ENCODE measurements at places on chromosomes 2 and 18.

- DNase-seq = no peak
Observed at GRCh38 chr2:150309311-150310080, 178.0 kb downstream of the RND3 start.

DNA sequence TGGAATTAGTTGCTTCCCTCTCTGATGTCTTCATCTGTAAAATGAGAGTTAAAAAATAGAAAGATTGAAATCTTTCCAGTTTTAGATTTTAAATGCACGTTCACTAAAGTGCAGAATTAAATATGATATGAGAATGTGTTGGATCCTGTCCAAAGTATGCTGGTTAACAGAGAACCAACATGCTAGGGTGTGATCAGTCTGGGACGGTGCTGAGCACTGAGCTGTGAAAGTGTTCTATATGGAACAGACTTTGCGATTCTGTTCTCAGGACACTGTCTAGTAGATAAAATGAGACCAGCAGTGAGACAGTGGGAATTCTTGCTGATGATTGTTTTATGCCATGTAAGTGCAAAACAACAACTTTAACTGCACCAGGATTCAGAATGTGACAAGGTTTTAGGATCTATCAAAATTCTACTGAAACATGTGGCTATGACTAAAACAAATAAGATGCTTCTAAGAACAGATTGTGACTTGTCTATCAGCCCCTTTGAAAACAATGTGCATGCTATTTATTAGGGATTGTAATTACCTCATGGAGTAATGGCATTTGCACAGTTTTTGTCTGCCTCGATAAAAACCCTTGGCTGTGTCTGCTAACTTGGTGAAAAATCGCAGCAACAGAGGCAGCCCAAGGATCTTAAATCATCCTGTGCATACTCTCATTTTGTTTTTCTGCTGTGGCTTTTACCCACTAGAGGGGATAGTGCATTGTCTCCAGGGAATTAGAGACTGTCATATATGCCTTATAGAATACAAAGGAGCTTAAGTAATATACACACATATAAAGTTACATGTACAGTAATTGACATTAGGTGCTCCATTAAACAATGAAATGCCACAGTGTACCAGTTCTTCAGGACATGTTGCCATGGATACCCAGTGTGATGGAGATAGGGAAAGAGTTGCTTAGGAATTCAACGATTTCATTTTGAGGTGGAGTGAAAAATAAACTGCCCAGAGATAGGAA lies 55.1 kb downstream of the MAP3K20 start:
- no peak for DNase-seq

GRCh38 chr2:205807758-205808157 lies 125.5 kb downstream of the NRP2 start:
- DNase-seq = no peak

DNA sequence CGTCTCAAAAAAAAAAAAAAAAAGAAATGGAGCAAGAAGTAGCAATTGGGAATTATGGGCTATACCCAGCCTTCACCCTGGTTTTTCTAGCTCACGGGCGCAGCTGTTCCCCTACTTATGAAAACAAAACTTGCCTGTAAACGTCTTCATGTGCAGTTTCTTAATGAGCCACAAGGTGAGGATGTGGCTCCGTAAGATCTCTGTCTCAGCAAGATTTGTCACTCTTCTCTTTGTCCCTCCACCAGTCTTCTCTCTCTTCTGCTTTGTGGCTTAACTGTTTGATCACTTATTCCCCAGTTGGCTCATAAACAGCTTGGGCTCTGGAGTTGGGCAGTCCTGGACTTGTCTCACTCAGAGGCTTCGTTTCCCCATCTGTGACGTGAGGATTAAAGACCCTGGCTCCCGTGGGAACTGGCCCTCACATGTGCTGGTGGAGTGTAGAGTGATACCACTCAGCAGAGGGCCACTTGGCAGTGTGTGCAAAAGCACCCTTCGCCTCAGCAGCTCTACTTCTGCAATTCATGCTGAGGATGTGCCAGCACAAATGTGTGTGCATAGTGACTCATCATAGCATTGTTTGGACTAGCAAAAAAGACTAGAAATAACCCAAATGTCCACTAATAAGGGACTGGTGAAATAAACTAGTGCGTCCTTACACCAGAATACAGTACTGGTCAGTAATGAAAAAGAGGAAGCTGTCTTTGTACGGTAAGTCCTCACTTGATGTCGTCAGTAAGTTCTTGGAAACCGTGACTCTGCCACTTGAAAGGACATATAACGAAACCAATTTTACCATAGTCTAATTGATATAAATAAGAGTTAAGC lies 8.7 kb downstream of the CEP68 start:
- DNase-seq = no peak

- no peak for DNase-seq
Observed at GRCh38 chr2:190277234-190278112, 42.2 kb downstream of the HIBCH start.

DNA sequence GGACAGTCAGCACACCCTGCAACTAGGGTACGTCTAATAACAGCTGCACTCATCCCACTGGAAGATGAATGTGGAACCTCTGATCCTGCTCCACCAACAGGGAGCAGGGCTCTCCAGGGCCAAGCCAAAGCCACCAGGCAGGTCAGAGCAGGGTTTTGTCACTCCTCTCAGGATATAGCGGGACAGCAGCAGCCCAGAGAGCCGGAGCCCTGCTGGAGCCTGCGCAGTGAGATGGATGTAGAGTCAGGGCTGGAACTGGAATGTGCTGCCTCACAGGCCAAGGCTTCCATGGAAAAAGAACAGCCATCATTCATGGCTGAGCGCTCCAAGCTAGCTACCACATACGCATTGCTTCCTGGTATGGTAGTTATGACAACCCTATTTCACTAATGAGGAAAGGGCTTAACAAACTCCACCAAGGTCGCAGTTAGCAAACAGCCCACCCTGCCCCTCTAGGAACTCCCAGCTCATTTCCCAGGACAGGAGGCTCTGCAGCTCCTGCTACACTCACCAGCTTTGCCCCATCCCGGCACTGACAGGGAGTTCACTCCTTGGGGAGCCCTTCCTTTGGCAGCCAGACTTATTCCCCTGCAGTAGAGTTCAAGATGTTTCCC lies 85.2 kb downstream of the HS1BP3 start:
- DNase-seq = no peak

GRCh38 chr18:21682371-21683051 lies 22.1 kb downstream of the ABHD3 start:
- DNase-seq = no peak

DNA sequence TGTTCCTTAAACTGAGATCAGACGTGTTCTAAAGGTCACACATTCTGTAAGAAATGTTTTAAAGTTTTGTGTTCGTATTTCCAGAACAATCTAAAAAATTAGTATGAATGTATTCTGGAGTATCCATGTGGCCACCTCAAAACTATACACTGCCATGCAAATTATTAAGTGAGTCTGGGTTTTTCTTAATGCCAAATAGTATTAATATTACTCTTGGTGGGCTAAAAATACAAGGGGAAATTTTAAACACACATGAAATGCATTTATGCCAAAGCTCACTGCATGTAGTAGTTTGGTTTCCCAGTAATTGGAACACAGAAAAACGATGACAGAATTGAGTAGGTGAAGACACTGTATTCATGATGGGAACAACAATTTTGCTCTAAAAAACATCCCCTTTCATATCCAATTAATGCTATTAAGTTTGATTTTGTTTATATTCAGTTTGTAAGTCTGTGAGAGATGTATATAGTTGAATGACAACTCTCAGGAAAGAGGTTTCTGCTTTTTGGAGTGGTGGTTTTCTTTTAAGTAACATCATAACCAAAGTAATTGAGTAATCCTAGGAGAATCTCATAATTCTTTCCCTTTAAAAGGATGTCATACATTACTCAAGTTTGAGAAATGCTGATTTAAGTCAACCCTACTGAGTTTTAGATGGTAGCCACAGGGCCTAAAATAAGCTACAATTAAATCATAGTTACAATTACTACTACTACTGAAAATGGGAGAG lies 75.7 kb upstream of the CDCA7 start:
- DNase-seq = no peak

DNA sequence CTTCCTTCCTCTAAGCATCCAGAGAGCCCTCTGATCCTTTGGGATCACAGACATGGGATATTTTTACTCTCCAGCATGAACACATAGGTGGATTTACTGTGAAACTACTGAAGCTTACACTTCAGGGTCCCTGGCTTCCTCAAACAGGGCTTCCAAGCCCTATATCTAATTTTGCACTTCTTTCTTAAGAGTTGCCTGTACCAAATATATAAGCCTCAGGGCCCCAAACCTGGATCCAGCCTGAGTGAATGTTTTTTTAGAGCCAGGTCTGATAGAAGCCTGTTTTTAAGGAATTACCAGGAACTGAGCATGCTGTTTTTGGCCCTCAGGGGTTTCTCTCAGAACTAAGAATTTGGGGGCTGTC lies 13.2 kb upstream of the KCMF1 start:
- no peak for DNase-seq

DNA sequence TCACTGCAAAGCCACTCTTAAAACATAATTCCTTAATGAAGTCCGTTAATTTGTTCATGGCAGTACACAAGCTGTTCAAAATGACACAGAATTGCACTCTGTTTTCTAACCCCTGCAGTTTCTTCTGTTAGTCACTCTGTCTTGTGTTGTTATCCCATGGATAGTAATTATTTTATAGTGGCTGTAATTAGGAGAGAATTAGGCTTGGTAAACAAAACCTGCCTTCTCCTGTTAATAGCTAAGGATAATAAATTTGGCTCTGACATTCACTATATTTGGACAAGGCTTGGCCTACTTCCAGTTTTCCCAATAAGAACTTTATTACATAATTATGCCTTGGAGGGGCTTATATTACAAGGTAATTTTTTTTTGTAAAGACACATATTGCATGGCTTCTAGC lies 330.3 kb upstream of the FIGN start:
- DNase-seq = no peak

DNA sequence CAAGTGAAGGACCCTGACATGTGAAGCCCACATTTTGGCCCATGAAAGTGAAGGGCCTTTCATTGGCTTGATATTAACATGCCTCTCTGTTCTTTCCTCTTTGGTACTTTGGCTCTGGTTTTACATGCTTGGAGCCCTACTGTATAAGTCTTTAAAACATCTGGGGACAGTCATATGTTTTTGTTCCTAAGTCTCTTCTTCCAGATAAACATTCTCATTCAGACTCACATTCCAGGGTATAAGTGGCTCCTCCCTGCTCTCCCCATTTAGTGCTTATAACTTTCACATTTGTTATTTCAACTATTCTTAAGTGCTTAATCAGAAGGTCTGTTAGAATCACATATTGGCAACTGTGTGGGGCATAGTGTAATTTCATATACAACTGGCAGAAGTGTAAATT lies 1932.2 kb upstream of the CELF4 start:
- DNase-seq = no peak

DNA sequence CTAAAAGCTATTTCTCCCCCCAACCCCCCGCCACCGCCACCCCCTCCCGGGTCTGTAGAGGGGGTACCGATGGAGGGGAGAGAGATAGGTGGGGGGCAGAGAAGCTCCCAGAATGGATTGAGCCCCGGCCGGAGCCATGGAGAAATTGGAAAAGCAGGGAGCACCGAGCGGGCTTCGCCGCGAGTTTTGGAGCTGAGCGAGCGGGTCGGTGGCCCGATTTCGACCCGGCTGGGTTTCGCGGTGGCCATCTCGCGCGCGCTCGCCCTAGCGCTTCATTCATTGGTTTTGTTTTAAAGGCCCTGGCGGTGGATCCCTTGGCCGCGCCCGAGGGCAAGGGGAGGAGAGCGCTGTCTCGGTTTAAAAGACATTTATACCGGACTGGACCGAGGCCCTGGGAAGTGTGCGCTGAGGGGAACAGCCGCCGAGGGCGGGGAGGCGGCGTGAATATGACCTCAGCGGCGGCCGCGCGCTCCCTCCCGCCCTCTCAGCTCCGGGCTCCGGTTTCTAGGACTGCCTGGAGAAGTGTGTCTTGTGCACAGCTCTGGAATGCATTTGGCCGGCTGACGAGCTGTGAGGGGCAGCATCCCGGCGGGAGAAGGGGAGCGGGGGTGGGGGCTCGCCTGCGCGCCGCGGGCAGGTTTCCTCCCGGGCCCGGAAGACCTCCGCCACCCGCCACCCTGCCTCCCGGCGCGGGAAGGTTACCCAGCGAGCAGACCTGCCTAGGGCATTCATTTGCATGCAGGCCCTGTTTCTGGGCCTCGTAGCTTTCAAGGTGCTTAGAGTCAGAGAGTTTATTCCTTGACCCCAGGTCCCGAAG lies 1.7 kb upstream of the SMAD7 start:
- no peak for DNase-seq

DNA sequence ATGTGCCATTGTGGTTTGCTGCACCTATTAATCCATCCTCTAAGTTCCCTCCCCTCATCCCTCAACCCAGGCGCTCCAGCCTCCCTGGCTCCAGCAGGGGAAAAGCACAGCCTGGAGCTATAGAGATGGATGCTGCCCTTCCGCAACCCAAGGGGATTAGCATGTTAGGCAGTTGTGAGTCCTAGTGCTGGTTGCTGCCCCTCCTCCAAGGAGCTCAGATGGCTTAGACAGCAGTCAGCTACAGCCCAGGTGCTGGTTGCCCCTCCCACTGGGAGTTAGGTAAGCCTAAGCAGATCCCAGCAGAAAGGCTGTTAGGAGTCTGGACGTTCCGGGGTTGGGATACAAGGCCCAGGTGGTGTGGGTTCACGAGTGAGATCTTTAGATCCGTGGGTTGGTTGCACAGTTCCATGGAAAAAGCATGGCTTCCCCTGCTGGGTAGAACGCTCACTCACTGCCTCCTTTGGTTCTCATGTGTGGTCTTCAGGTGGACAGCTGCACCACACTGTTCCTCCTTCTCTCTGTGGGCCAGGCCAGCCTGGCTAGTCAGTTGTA lies 446.1 kb downstream of the ZNF804A start:
- DNase-seq = no peak

DNA sequence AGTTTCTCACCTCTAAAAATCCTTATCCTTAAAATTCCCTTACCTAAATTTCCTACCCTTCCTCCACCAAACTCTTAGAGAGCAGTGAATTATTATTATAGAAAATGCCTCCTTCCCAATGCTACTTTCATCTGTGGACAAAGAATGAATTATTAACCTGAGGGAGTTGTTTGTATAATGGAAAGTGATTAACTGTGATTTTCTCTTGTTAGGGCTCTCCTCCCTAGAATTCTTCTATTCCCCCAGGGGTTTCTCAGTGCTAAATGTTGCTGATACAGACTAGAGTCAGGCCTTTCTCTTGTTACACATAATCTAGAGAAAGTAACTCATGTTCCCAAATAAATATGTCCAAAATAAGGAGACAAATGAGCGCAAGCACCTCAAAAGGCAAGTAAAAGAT lies 23.3 kb downstream of the EPB41L5 start:
- DNase-seq = no peak

GRCh38 chr2:234433201-234433600 lies 63.7 kb downstream of the ARL4C start:
- no peak for DNase-seq

DNA sequence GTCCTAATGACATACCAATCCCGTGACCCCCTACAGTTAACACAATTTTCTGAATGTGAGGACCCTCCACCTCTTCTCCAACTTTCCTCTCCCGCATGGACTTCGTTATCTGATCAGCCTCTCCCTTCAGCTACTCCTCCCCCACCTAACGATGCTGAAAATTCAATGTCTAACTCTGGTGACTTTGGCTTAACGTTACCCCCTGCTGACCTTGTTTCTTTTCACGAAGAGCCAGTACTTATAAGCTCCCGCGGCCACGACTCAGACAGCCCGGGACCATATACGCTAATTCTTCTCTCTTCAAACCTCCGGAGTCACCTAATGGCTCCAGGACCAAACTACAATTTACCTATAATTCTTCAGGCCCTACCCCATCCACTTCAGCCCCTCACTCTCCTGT lies 29.2 kb downstream of the VPS54 start:
- DNase-seq = no peak

GRCh38 chr2:37415128-37415820 lies 70.8 kb downstream of the QPCT start:
- DNase-seq = no peak

All from stimulated activated CD8-positive, alpha-beta memory T cell treated with anti-CD3 and anti-CD28 coated beads, Interleukin-7, amount 100 ng/mL, for 4 hours (primary cell).